Ecto neural progenitor cell (in vitro differentiated cells): ENCODE measurements at places on chromosomes 7 and 10.

DNA sequence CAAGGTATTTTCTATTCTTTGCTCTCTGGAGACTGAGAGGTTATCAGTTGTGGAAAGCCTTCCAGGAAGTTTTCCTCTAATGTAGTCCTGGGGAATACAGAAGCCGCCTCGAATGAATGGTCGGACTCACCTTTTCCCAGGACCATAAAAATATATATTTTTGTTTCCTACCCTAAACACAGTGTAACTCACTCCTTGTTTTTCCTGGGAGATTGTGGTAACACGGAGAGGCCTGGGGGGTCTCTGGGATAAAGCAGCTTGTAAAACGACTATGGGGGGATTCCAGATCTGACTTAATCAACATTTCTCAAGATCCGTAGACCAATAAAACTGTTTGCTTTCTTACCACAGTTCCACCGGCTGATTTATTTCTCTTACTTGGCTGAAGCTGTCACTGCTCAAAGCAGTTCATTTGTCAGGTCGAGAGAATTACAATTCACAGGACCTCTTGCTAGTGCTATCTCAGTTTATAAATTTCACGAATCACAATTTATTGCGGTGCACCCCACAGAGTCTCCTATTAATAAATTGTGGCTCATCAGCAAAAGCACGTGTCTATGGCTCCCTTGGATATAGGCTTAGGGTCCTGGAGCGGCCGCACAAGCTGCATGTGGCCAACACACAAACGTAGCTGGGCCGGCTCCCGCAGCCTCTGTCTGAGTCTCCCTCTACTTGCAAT, 176.3 kb upstream of the BMPER start:
- DNase-seq, result no peak

DNA sequence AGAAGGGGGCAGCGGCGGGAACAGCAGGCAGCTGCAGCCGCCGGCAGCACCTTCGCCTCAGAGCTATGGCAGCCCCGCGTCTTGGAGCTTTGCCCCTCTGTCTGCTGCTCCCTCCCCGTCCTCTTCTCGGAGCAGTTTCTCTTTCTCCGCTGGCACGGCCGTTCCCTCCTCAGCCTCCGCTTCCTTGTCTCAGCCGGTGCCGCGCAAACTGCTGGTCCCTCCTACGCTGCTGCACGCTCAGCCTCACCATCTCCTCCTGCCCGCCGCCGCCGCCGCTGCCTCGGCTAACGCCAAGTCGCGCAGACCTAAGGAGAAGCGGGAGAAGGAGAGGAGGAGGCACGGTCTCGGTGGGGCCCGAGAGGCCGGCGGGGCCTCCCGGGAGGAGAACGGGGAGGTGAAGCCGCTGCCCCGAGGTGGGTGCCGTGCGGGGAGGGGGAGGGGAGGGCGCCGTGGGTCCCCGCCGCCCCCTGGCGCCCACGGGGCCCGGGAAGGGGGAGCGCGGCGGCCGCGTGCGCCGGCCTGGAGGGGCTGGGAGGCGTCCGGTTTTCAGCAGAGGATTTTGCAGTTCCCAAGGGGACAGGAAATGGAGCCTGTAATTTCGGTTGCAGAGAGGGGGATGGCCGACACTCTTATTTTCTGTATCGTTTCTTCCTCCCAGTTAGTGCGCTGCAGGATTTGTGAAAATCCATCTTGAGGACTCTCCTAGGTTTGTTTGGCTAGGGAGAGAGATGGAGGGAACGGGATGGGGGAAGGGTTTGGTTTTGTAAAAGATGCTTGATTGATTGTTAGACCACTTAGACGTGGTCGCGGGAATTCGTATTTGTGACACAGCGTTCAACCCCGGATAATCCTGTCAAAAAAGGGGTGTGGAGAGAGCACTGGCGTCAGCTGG, 630 bp downstream of the RSBN1L start:
- DNase-seq, result peak; percentile 76

DNA sequence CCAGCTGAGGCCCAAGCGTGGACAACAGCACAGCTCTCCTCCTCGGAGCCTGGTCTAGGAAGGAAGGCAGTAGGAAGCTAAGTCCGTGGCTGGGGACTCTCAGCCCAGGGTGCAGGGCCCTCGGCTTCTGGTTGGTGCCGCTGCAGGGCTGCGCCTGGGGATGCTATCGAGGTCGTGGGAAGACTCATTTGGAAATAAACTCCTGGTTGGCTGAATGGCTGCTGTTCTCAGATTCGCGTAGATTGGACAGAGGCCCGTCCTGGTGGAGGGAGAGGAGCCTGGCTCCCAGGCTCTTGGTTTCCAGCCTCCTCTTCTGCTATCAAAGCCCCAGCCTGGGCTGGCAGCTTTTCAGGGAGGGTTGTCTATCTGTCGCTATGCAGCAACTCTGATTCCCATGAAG, 152.6 kb upstream of the FZD8 start:
- DNase-seq, result no peak

DNA sequence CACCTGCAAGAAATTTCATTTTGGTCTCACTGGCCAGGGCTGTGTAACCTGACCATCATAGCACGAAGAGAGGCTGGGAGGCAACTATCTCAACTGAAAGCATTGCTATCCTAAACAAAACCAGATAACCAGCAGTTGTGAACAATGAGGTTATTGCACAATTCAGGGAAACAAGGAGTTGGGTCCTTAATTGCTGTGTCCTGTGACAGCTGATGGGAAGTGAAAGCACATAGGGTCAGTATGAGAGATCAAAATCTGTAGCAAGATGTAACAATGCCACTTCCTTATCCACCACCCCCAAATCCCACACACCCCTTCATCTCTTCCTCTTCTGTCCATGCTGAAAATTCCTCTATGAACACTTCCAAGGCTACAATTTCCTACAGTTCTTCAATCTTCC, 80.2 kb downstream of the HTR7 start:
- DNase-seq, result no peak

GRCh38 chr10:107790271-107790670, 625.8 kb upstream of the SORCS1 start:
- no peak for DNase-seq

GRCh38 chr10:71629131-71629530, 90.4 kb downstream of the C10orf105 start:
- no peak for DNase-seq

- no peak for DNase-seq
Observed at GRCh38 chr7:120654241-120654640, 203.7 kb downstream of the TSPAN12 start.

DNA sequence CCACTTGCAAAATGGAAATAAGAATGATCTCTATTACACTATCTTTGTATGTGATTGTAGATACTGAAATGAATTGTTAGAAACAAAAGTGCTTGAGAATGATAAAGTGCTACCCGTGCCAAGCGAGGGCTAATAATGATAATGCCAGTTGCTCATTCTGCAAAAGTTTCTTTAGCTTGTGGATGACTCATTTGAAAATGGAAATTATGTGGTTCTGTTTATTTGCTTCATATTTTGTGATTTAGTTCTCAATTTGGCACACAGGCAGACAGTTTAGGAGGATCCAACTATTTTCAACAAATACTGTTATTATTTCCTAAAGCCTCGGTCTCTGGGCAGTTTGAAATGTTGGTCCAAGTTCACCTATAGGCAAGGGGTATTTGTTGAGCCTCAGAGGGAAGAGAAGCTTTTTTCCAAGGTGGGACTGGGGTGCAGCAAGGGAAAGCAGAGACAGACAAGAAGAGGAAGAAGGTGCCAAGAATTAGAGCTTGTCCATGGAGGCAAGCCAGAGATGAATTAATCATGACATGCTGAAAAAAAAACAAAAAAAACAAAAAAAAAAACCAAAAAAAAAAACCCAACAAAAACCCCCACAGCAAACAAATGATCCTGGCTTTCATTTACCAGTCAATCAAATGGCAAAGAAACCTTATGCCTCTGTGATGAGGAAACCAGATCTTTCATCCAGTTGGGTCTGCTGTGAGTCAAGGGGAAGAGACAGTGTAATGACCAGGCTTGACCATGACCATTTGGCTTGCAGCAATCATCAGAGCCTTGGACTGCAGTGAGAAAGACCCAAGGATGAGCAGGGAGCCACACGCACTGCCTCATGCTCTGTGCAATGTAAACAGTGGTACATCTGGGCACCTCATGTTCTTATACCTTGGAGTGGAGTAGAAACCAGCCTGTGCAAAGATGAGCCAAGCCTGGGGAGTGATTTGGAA, 285.0 kb upstream of the HABP2 start:
- DNase-seq, result no peak

DNA sequence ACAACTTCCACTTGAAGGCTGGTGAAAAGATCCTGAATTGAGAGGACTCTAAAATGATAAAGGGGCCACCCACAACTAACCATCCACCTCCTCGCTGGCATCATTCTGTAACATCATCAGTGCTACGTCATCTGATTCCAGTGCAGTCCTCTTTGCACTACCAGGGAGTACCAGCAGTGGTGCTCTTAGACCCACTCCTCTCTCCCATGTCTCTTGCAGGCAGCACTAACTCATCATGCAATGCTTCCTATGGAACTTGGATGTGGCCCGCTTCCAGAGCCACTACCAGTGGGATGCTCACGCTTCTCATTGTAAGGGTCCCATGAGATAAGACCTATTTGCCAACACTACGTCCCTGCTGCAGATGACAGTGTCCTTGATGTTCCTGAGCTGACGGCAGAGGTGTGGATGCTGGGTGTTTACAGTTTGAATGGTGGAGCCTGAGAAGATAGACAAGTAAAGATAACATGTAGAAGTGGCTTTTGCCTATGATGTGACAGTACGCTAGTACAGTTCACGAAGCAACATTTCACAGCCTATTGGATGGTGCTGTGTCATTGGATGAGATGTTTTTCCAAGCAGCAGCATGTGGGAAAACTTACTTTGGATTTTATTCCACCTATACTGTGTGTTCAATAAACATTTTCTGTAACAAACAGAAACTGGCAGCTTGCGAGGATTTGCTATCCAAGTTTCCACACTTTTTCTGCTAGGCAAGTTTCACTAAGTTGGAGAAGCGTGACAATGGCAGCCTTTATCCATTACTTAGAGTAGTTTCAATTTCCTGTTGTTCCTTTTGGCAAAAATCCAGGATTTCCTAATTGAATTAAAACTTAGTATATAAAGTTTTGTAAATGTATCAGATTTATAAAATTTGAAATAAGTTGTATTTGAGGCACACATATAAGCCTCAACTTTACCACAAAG, 35.8 kb upstream of the COBL start:
- no peak for DNase-seq

- DNase-seq, result no peak
Observed at GRCh38 chr7:114943953-114944744, 22.3 kb downstream of the MDFIC start.

- no peak for DNase-seq
Observed at GRCh38 chr7:134919240-134919641, 67.1 kb upstream of the AGBL3 start.

GRCh38 chr10:76119515-76119914, 688.1 kb downstream of the LRMDA start:
- DNase-seq, result no peak

GRCh38 chr10:104456802-104457542, 103.3 kb downstream of the CFAP58 start:
- DNase-seq, result no peak

- DNase-seq, result no peak
Observed at GRCh38 chr7:46288861-46289260, 367.8 kb upstream of the IGFBP3 start.

DNA sequence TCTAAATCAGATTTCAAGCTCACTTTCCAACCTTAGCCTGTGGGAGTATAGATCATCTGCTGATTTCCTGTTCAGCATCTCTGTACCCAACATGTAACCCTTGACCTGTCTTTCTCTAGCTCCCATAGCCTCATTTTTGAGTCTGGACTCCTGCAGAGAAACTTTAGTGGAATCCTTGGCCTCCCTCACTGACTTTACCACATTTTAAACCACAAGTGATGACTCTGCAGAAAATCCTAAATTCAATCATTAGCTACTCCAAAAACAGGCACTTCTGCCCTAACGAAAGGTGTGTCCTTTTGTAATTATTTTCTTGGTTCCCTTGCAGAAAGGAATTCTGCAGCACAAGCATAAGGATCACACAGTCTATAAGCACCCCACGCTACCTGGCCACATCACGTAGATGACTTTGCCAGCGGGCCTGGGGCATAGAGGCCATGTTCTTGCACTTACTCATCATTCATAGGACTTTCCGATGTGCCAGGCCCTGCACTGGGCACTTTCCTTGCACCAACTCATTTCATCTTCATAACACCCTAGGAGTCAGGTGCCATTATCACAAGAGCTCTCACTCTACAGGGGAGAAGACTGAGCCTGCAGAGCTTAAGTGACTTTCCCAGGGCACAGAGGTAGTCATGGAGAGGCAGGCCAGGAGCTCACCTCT, 57.2 kb upstream of the OPALIN start:
- DNase-seq, result no peak

- DNase-seq, result no peak
Observed at GRCh38 chr7:133609806-133610205, 356.9 kb downstream of the EXOC4 start.

DNA sequence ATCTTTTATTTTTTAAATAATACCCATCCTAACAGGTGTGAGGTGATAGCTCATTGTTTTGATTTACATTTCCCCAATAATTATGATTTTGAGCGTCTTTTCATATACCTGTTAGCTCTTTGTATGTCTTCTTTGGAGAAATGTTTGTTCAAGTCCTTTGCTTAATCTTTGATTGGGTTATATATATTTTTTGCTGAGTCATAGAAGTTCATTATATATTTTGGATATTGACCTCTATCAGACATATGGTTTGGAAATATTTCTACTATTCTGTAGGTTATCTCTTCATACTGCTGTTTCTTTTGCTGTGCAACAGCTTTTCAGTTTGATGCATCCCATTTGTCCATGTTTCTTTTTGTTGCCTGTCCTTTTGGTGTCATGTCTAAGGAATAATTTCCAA, 23.6 kb upstream of the HYAL4 start:
- DNase-seq, result no peak

DNA sequence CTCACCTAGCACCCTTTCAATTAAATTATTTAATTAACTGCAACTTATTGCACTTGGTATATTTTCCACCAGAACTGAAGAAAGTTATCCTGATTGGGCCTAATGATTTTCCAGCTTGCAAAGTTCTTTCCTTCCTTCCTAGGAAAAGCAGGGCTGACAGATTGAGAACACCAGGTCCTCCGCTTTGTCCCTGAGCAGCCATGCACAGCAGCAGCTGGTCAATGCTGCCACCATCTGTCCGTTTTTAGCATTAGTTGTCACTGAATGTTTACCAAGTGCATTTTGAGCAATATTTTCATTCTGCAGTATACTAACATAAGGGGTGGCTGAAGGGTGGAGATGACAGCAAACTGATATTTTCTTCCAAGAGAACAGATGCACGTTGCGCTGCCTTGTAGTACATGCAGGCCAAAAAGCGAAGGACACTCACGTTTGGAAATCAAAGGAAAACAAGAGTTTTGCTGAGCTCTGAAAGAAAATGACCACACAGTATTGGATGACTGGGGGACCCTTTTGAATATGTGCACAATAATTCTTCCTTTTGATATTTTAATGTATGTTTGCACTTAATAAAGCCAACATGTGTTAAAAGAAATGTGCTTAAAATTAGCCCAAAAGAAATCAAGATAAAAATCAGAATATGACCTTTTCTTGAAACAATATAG, 248.8 kb upstream of the PTN start:
- DNase-seq, result peak; percentile 72

DNA sequence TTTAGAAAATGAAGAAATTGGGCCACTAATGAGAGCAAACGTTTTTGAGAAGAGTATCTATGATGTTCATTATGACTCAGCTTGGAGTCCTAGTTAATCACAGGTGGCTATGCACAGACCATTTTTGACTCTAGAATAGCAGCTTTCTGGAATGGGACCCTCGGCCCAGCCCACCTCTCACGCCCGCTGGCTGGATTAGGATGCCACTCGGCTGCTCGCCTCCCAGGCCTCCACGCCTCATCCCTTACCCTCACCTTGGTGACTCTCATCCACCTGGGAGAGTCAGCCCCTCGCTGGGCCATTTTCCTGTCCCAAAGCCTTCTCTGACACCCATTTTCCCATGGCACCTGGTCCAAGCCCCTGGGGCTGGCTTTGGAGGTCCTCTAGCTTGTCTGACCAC, 173.6 kb downstream of the ADAM12 start:
- no peak for DNase-seq
